Stimulated activated CD8-positive, alpha-beta memory T cell treated with anti-CD3 and anti-CD28 coated beads, Interleukin-4, amount 100 ng/mL, for 4 hours (primary cell): ENCODE measurements at places on chromosomes 5 and 9.

- DNase-seq = no peak
Observed at GRCh38 chr5:38996123-38996522, 78.1 kb downstream of the RICTOR start.

GRCh38 chr5:172706796-172707195 lies 64.2 kb downstream of the DUSP1 start:
- DNase-seq = no peak

GRCh38 chr5:77281969-77282336 lies 71.5 kb downstream of the PDE8B start:
- DNase-seq = no peak

GRCh38 chr5:74762599-74762998 lies 4.3 kb downstream of the GFM2 start:
- no peak for DNase-seq

GRCh38 chr5:175859422-175859821 lies 12.0 kb upstream of the CPLX2 start:
- DNase-seq = no peak

GRCh38 chr5:38164776-38165399 lies 93.5 kb upstream of the EGFLAM start:
- DNase-seq = no peak
